ENCODE measurements at places on chromosomes 3 and 15.
A peak's percentile ranks its signal among the peaks of the same experiment; 100 is the strongest.

- DNase-seq, result no peak
Observed at GRCh38 chr15:62325597-62325996, 160.5 kb upstream of the C2CD4B start.

GRCh38 chr3:186915806-186916796 is 14.2 kb upstream of the ST6GAL1 start:
- no peak for DNase-seq

DNA sequence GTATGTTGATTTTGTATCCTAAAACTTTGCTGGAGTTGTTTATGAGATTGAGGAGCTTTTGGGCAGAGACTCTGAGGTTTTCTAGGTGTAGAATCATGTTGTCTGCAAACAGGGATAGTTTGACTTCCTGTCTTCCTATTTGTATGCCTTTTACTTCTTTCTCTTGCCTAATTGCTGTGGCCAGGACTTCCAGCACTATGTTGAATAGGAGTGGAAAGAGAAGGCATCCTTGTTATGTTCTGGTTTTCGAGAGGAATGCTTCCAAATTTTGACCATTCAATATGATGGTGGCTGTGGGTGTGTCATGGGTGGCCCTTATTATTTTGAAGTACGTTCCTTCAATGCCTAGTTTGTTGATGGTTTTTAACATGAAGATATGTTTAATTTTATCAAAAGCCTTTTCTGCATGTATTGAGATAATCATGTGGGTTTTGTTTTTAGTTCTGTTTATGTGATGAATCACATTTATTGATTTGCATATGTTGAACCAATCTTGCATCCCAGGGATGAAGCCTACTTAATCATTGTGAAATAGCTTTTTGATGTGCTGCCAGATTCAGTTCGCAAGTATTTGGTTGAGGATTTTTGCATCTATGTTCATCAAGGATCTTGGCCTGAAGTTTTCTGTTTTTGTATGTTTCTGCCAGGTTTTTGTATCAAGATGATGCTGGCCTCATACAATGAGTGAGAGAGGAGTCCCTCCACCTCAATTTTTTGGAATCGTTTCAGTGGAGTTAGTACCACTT is 188.1 kb downstream of the MINAR1 start:
- no peak for DNase-seq

GRCh38 chr3:99833617-99834205 is 16.0 kb downstream of the CMSS1 start:
- DNase-seq, result no peak

DNA sequence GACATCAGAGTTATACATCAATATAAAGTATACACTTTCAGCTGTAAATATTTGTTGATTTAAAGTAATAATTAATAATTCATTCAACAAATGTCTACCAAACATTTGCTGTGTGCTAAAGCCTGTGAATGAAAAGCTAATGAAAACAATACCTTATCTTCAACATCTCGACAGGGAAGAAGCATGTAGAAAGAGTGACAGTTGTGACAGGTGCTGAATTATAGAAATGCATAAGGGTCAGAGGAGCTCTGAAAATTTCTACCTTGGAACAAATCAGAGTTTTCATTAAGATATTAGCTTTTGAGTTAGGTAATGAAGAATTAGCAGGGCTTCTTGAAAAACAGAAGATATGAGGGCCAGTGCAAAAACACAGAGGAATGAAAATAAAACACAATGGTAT is 739.2 kb downstream of the VGLL3 start:
- no peak for DNase-seq

DNA sequence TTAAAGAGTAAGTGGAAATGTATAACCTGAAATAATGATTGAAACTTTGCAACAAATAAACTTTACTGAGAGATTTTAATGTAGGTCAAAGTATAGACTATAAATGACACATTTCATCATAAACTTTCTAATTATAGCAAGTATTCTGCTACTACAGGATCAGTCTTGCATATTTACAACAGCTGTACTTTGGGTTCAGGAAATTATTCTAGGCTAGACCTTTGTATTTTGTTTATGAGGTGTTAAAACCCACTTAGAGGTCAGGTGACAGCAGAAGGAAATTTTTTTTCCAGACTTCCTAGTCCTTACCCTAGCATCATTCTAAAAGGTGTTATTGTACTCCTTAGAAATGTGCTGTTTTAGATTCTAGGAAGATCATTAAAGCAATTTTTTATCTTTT is 2.3 kb downstream of the RNF7 start:
- no peak for DNase-seq

GRCh38 chr15:52652286-52652685 is 26.9 kb downstream of the ATOSA start:
- no peak for DNase-seq

- DNase-seq, result no peak
Observed at GRCh38 chr3:149538371-149538770, 63.9 kb downstream of the TM4SF4 start.

DNA sequence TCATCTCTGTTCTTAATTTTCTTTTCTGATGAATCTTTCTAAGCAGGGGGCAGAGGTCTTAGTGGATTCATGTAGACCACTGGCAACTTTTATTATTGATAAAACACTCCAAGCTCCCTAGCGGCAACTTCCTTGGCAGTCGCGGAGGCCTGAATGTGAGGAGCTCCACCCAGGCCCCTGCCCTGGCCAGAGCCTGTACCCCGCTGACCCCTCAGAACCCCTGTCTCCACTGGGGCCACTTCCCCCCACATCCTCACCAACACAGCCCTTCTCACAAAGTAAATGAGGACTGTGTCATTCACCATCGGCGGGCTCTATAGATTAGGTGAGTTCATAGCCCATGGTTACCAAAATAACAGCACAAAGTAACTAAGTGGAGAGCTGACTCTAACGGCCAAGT is 111.6 kb downstream of the TPRA1 start:
- DNase-seq, result no peak

- no peak for DNase-seq
Observed at GRCh38 chr3:120983841-120984240, 75.8 kb downstream of the STXBP5L start.

DNA sequence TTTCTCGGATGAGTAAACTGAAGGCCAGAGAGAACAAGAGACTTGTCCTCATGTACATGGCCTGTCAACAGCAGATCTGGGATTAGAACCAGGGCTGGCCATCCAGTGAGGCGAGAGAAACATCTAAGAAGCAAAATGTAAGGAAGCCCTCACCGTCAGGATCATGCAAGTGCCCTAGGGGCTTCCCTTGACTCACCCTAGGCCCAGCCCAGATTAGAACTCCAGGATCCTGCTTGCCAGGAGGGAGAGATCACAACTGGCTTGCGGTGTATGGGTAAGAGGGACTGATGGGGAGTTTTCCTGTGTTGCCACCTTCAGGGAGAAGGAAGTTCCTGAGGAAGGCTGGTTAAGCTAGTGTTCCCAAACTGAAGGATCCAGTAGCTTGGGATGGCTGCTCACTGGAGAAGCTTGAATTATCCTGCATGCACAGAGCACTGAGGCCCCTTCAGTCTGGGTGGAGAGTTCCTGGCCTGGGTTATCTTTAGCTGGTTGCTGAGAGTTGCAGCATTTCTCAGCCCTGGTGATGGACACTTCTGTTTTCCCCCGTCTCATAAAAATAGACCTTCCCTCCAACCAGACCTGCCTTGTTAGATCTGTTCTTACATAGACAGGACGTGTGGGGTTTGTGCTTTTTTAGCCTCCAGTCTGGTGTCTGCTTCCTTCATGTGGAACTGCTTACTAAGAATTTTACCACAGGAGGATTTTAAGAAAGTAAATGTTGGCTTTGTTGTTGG is 28.2 kb upstream of the XIRP1 start:
- peak; percentile 50 for DNase-seq

All from T-helper 1 cell (primary cell).